ENCODE measurements at places on chromosomes 11 and 22. TPM values are rescaled to one million over a fixed set of nuclear protein-coding genes. Genes with fewer than 3 reads are reported as not detected.

The SYT9 gene
- total RNA-seq, result not detected

The MRPL17 gene
- 38.2 TPM for total RNA-seq

The OR2AG1 gene
- not detected for total RNA-seq

The C11orf86 gene
- total RNA-seq, result not detected

The LRP5 gene
- 6.8 TPM for total RNA-seq

The OR52H1 gene
- not detected for total RNA-seq

The MFRP gene
- total RNA-seq, result not detected

The TMPRSS13 gene
- 3.2 TPM for total RNA-seq

The CHRNA10 gene
- total RNA-seq, result 2.8 TPM

The PGR gene
- not detected for total RNA-seq

The DDT gene
- 74.6 TPM for total RNA-seq

The ASCL3 gene
- not detected for total RNA-seq

The DRICH1 gene
- total RNA-seq, result not detected

The PPFIBP2 gene
- total RNA-seq, result 30.6 TPM

The CCDC34 gene
- total RNA-seq, result 20.2 TPM

The MORC2 gene
- total RNA-seq, result 27.2 TPM

The MYO18B gene
- total RNA-seq, result 2.8 TPM

The OR8B12 gene
- total RNA-seq, result not detected

The SYTL2 gene
- total RNA-seq, result 34.4 TPM

The KDM4D gene
- 1.4 TPM for total RNA-seq

The C11orf16 gene
- total RNA-seq, result not detected

The RCOR2 gene
- 0.39 TPM for total RNA-seq

The SCUBE1 gene
- 0.14 TPM for total RNA-seq

The GGTLC3 gene
- not detected for total RNA-seq

The ACR gene
- total RNA-seq, result not detected

The TTLL1 gene
- total RNA-seq, result 11.0 TPM

The PAX6 gene
- 0.46 TPM for total RNA-seq

The BSCL2 gene
- 40.7 TPM for total RNA-seq

The LRRC56 gene
- 1.2 TPM for total RNA-seq

The SMIM35 gene
- 0.67 TPM for total RNA-seq

The OR4B1 gene
- not detected for total RNA-seq

The CADM1 gene
- 1.7 TPM for total RNA-seq

The GPHA2 gene
- total RNA-seq, result 0.58 TPM

The LRRC10B gene
- not detected for total RNA-seq

The GUCY1A2 gene
- total RNA-seq, result not detected

The CCDC188 gene
- not detected for total RNA-seq

The SCT gene
- total RNA-seq, result not detected

The EIF4ENIF1 gene
- total RNA-seq, result 46.9 TPM

The OLFML1 gene
- not detected for total RNA-seq

The CPT1B gene
- total RNA-seq, result 85.3 TPM

The KRTAP5-9 gene
- total RNA-seq, result not detected

The TTC28 gene
- total RNA-seq, result 4.2 TPM

The SLC22A24 gene
- total RNA-seq, result not detected

The CDC45 gene
- total RNA-seq, result 119 TPM

The MGAT3 gene
- total RNA-seq, result 1.2 TPM

The NPAS4 gene
- not detected for total RNA-seq

The MB gene
- total RNA-seq, result 0.69 TPM

All from activated T-cell treated with anti-CD3 and anti-CD28 coated beads, Interleukin-2, amount 50 U/mL, for 72 hours (primary cell).